Stimulated activated CD8-positive, alpha-beta memory T cell treated with anti-CD3 and anti-CD28 coated beads, Interleukin-7, amount 100 ng/mL, for 24 hours (primary cell): ENCODE measurements at places on chromosomes 12 and 14.

DNA sequence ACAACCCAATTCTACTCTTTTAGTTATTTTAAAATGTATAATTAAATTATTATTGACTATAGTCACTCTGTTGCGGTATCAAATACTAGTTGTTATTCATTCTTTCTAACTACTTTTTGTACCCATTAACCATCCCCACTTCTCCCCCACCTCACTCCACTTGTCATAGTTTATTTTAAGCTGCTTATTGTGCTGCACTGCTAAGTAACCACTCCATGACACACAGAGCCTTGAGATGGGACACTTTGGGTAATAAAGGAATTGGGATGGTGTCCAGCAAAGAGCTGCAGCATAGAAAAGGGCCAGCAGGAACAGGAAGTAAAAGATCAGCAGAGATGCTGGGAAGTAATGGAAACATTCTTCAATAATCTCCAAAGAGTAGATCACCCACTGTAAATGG is 123.0 kb downstream of the RPS29 start:
- no peak for DNase-seq

GRCh38 chr12:44960856-44961255 is 84.7 kb upstream of the NELL2 start:
- no peak for DNase-seq

GRCh38 chr12:120358412-120359100 is 10.4 kb downstream of the MSI1 start:
- DNase-seq = no peak

DNA sequence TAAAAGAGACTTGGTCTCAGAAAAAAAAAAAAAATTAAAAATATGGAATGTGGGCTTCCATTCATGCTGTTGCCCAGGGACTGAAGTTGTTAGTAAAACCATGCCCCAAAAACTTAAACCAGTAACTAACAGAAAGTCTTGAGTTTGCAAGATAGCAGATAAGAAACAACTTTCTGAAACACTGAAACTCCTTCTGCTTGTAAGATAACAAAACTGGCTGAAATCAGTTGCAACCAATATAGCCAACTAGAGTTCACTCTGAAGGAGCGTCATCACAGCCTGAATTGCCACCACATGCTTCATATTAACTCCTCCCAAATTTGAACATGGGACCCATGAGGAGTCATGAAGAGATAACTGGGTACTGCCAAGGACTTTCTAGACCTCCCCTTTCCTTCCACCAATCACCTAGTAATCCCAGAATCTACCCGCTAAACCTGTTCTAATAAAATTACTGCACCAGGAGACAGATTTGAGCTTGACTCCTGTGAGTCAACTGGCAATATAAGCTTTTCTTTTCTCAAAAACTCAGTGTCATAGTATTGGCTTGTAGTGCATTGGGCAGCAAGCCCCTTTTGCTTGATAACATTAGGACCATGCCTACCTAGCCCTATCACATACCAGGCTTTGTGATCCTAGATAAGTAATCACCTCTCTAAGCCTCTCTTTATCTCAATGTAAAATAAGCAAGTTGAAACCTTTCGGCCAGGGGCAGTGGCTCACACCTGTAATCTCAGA is 53.6 kb downstream of the R3HDM2 start:
- DNase-seq = no peak

DNA sequence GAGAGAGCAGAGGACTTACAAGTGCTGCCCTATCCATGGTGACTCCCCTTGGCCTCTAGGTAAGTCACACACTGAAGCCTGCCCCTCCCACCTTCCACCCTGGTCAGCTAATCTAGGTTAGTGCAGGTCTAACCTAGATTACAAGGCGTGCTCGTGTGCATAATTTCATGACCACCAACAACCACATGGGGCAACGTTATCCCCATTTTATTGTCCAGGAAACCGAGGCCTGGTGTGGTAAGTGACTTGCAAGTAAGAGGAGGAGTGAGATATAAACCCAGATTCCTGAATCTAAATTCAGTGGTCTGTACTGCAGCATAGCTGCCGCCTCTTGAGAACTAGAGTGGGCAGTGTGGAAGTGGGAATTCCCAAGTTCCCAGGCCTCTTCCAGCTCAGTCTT is 171.1 kb downstream of the DAD1 start:
- DNase-seq = no peak

- DNase-seq = no peak
Observed at GRCh38 chr12:52634266-52635056, 16.1 kb upstream of the KRT73 start.

DNA sequence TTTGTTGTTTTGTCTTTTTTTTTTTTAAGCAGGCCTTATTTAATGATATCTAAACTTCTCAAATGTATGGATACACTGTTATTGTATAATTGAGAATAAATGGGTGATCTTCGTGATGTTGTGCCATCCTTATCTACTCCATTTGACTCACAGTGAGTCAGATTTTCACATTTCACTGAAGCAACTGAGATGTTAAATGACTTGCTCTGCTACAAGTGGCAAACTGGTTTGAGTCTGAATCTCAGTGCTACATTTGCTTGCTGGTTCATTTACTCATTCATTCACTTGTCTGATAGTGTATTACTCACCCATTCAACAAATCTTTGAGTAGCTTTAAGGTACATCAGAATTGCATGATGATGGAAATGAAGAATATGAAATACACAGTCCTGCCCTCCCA is 2.6 kb downstream of the KIAA0586 start:
- DNase-seq = no peak

DNA sequence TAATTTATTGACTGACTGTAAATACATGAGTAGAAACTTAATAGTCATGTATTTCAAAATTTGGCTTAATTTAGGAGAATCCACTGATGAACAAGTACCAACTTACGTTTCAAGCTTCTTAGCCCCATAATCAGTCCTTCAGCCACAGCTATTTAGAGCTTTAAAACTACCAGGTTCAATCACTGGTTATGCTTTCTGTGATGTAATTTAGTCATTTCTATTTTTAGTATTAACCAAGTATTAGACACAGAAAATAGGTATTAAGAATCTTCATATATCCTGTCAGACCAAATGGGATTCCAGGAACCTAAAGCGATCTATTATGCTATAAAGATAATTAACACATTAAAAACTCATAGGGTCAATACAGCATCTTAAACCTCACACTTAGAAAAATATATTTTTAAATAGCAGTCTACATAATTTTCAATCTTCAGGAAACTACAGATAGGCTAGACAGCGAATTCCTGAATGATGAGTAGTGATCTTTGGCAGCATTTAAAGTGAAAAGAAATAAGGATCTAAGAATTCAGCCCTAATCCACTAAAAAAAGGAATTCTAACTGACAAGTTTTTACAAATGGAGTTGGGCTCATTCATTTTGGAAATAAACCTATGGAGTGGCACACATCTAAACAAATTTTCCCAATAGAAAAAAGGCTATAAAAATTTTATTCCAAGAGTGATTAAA is 51.5 kb downstream of the ZC3H14 start:
- DNase-seq = no peak
